ENCODE measurements at places on chromosomes 11 and 22. TPM values are rescaled to one million over a fixed set of nuclear protein-coding genes. Genes with fewer than 3 reads are reported as not detected.

- no peak for DNase-seq
These were observed 2.7 kb downstream of the UQCR10 start for GRCh38 chr22:29769723-29770321.

GRCh38 chr11:86509588-86509974, 134.9 kb downstream of the CCDC81 start:
- DNase-seq, result no peak

- no peak for DNase-seq
These were observed 115.4 kb upstream of the SEZ6L start for GRCh38 chr22:26053737-26054316.

Gene UBQLN3
- total RNA-seq, result not detected

Gene MYBPC3
- total RNA-seq, result not detected

Measured in SJSA1 (cell line).